ENCODE measurements at places on chromosomes 1 and 21. TPM values are rescaled to one million over a fixed set of nuclear protein-coding genes. Genes with fewer than 3 reads are reported as not detected.

DNA sequence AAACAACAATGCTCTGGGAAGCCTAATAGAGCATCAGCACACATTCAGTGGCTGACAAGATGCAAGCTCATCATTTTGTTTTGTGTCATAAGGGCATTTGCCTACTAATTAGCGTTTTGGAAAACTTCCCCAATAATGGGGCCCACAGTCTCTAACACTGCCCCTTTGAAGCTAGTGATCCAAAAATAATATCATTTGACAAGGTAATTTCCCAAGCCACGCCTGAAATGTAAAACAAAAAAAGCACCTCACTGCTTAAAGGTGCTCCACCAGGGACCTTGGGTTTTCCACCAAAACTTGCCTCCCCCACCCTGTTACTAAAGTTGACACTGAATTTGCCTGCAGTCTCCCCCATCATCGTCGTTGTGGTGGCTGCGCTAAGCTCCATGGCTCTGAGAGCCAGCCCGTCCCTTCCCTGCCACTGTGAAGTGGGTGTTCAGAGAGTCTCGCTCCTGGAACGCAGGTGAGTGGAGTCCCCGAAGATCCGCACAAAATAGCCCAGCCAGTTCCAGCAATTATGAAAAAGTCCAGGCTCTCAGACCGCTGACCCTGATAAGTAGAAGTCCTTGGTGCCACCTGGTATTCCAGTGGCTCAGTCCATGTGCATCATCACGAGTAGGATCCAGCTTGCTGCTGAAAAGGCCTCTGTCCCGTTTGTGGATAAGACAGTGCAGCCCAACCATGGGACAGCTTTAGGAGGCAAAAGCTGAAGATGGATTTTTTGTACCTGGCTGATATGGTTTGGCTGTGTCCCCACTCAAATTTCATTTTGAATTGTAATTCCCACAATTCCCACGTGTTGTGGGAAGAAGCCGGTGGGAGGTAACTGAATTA is 52.2 kb downstream of the RAB3GAP2 start:
- no peaks in the 10 kb centered on the region for H3K4me1 ChIP-seq
- DNase-seq = no peak
- H3K27me3 ChIP-seq = no peaks in the 10 kb centered on the region
- H3K36me3 ChIP-seq = no peaks in the 10 kb centered on the region
- no peak overlapping the region for H3K27ac ChIP-seq
- no peak overlapping the region for H3K4me3 ChIP-seq

- no peaks in the 10 kb centered on the region for H3K27me3 ChIP-seq
- no peaks in the 10 kb centered on the region for H3K36me3 ChIP-seq
- H3K4me3 ChIP-seq = no peak overlapping the region
Observed at GRCh38 chr1:185439727-185440415, 122.8 kb upstream of the IVNS1ABP start.

GRCh38 chr1:169906938-169907337 is 13.2 kb upstream of the SCYL3 start:
- H3K4me3 ChIP-seq = no peak overlapping the region
- no peak overlapping the region for H3K27ac ChIP-seq
- H3K36me3 ChIP-seq = no peaks in the 10 kb centered on the region
- no peaks in the 10 kb centered on the region for H3K4me1 ChIP-seq

DNA sequence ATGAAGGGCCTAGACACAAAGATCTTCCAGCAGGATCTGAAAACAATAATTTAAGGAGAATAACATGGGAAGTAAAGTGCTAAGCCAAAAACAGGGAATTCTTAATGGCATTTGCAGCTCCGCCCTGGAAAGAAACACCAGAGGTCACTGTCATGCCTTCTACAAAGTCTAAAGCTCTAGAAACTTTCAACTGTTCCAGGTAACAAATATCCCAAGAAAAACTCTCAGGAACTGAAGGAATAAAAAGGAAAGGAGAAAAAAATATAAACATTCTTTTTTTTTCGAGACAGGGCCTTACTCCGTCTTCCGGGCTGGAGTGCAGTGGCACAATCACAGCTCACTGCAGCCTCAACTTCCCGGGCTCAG is 13.2 kb downstream of the ZC3H12A start:
- H3K27me3 ChIP-seq = no peaks in the 10 kb centered on the region
- peaks cover 8% of the 10 kb centered on the region for H3K36me3 ChIP-seq
- no peak overlapping the region for H3K27ac ChIP-seq
- no peaks in the 10 kb centered on the region for H3K4me1 ChIP-seq

DNA sequence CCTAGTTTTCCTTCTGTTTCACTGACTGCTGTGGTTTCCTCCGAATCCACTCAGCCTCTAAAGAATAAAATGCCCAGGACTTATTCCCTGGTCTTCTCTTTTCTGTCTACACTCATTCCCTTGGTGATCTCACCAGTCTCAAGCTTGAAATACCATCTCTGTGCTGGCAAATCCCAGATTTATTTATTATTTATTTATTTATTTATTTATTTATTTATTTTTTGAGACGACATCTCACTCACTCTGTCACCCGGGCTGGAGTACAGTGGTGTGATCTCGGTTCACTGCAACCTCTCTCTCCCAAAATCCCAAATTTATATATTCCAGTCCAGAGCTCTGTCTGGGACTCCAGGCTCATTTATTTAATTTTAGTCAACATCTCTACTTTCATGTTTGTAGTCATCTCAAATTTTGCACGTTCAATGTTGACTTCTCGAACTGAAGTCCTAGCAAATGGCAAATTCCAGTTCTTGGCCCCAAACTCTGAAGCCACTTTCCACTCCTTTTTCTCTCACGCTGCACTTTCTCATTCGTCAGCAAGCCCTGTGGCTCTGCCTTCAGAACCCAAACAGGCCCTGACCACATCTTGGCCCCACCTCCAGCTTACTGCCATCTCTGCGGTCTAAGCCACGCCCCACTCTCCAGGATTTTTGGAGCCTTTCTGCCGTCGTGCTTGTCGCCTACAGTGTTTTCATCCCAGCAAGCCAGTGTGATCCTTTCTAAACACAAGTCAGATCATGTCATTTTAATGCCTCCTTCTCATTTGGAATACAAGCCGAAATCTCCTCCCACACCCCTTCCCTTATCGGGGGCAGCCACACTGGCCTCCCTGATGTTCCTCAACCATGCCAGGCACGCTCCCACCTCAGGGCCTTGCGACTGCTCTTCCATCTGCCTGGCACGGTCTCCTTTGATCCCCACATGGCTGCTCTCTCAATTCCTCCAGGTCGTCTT is 14.2 kb upstream of the TENT5B start:
- no peaks in the 10 kb centered on the region for H3K27me3 ChIP-seq
- DNase-seq = peak; percentile 83
- H3K4me1 ChIP-seq = peaks cover 20% of the 10 kb centered on the region
- H3K4me3 ChIP-seq = no peak overlapping the region
- H3K27ac ChIP-seq = peak overlapping the region; percentile 34
- H3K36me3 ChIP-seq = no peaks in the 10 kb centered on the region

- no peaks in the 10 kb centered on the region for H3K27me3 ChIP-seq
- no peak overlapping the region for H3K4me3 ChIP-seq
- H3K4me1 ChIP-seq = peaks cover 4% of the 10 kb centered on the region
- H3K27ac ChIP-seq = no peak overlapping the region
- no peak for DNase-seq
- peaks cover 16% of the 10 kb centered on the region for H3K36me3 ChIP-seq
Observed at GRCh38 chr1:202129453-202130296, 7.0 kb downstream of the GPR37L1 start.

The APCS gene
- not detected for total RNA-seq

- no peak overlapping the region for H3K4me3 ChIP-seq
- no peak overlapping the region for H3K27ac ChIP-seq
- no peak for DNase-seq
- no peaks in the 10 kb centered on the region for H3K27me3 ChIP-seq
- no peaks in the 10 kb centered on the region for H3K36me3 ChIP-seq
Observed at GRCh38 chr21:38777531-38777930, 28.2 kb upstream of the ETS2 start.

The CD1E gene
- total RNA-seq = not detected

GRCh38 chr21:35475009-35475408 is 425.9 kb upstream of the RUNX1 start:
- H3K4me3 ChIP-seq = no peak overlapping the region
- no peak overlapping the region for H3K27ac ChIP-seq
- no peaks in the 10 kb centered on the region for H3K27me3 ChIP-seq
- peaks cover 6% of the 10 kb centered on the region for H3K4me1 ChIP-seq

The SUSD4 gene
- total RNA-seq = not detected

The LMX1A gene
- not detected for total RNA-seq

GRCh38 chr1:21823206-21823979 is 11.3 kb downstream of the LDLRAD2 start:
- H3K36me3 ChIP-seq = no peaks in the 10 kb centered on the region
- DNase-seq = no peak
- no peak overlapping the region for H3K4me3 ChIP-seq
- H3K27ac ChIP-seq = no peak overlapping the region
- no peaks in the 10 kb centered on the region for H3K4me1 ChIP-seq

The HORMAD1 gene
- total RNA-seq = not detected

- H3K4me3 ChIP-seq = no peak overlapping the region
- DNase-seq = no peak
- no peak overlapping the region for H3K27ac ChIP-seq
- H3K27me3 ChIP-seq = peaks cover 29% of the 10 kb centered on the region
- H3K4me1 ChIP-seq = no peaks in the 10 kb centered on the region
Observed at GRCh38 chr1:228072658-228073043, 9.9 kb upstream of the ARF1 start.

GRCh38 chr1:167168424-167168823 is 52.3 kb upstream of the POU2F1 start:
- no peak overlapping the region for H3K27ac ChIP-seq
- H3K4me1 ChIP-seq = peaks cover 26% of the 10 kb centered on the region
- no peak for DNase-seq
- no peaks in the 10 kb centered on the region for H3K27me3 ChIP-seq

DNA sequence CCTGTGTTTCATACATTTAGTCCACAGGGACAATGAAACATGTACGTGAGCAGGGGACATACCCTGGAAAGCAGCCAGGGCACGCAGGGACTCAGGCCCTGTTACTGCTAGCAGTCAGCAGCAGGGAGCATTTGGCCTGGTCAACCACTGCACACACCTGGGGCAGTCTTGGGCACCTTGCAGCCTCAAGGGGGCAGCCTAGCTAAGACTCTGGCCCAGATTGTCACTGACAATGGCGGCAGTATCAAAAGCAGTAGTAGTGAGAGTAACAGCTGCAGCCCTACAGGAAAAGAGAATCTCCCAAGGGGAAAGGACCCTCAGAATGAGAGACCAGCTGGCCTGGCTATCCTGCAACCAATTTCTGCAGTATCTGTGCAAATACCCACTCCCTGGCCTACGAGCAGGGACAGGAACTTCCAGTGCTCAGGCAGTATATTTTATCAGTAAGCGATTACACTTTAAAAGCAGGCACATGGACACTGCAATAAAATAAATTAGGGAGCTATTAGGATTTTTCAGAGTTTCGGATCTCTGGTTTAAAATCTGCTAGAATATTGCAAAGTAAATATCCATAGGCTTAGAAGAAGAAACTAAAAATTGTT is 475.6 kb downstream of the LTN1 start:
- no peak overlapping the region for H3K27ac ChIP-seq
- DNase-seq = peak; percentile 61
- no peaks in the 10 kb centered on the region for H3K27me3 ChIP-seq
- H3K4me1 ChIP-seq = no peaks in the 10 kb centered on the region
- H3K36me3 ChIP-seq = no peaks in the 10 kb centered on the region

The C1orf167 gene
- total RNA-seq = not detected

DNA sequence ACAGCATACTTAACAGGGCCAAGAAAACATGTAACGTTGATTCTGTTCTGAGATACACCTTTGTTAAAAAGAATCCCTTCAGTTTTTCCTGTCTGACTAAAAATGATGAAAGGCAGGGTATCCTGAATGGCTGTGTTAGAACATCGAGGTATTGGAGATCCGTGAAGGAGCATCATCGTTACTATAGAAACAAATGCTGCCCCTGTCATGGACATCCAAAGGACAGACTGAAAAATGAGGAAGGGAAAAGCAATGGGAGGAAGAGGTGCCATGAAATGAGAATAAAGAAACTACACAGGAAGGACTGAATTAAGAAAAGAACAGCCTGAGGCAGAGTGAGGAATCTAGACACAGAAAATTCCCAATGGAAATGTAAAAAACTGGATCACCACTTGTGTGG is 257.9 kb downstream of the PDE4B start:
- H3K27ac ChIP-seq = no peak overlapping the region
- DNase-seq = no peak
- H3K27me3 ChIP-seq = no peaks in the 10 kb centered on the region

GRCh38 chr1:161705537-161705936 is 1.5 kb upstream of the FCRLA start:
- peaks cover 4% of the 10 kb centered on the region for H3K4me1 ChIP-seq
- H3K36me3 ChIP-seq = no peaks in the 10 kb centered on the region
- no peak overlapping the region for H3K27ac ChIP-seq
- no peaks in the 10 kb centered on the region for H3K27me3 ChIP-seq

The PTPRC gene
- not detected for total RNA-seq

The NFASC gene
- total RNA-seq = 0.24 TPM

DNA sequence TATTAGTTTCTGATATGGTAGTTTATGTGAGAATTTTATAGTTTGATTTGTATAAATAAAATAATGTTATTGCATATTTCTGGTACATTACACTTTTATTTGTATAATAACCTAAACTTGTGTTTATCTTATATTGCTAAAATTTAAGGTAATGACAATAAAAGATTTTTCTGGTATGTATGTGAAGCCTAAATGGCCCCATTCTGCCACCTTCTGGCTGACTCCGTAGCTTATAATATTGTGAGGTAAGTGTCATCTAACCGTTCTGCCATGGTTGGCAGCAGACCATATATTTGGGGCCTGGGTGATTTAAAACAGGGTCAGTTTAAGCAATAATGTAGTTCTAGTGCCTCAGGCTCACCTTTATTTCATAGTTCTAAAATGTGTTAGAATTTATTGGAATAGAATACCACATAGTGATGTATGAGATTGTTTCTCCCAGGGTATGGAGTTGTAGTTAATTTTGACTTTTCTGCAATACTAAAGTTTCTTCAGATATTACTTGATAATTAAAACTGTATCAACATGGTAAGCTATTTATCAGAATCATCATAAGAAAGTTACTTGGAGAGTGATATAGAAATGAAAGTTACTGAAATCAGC is 21.2 kb upstream of the PRKACB start:
- no peaks in the 10 kb centered on the region for H3K27me3 ChIP-seq
- H3K4me1 ChIP-seq = no peaks in the 10 kb centered on the region
- no peak overlapping the region for H3K27ac ChIP-seq
- no peak overlapping the region for H3K4me3 ChIP-seq

DNA sequence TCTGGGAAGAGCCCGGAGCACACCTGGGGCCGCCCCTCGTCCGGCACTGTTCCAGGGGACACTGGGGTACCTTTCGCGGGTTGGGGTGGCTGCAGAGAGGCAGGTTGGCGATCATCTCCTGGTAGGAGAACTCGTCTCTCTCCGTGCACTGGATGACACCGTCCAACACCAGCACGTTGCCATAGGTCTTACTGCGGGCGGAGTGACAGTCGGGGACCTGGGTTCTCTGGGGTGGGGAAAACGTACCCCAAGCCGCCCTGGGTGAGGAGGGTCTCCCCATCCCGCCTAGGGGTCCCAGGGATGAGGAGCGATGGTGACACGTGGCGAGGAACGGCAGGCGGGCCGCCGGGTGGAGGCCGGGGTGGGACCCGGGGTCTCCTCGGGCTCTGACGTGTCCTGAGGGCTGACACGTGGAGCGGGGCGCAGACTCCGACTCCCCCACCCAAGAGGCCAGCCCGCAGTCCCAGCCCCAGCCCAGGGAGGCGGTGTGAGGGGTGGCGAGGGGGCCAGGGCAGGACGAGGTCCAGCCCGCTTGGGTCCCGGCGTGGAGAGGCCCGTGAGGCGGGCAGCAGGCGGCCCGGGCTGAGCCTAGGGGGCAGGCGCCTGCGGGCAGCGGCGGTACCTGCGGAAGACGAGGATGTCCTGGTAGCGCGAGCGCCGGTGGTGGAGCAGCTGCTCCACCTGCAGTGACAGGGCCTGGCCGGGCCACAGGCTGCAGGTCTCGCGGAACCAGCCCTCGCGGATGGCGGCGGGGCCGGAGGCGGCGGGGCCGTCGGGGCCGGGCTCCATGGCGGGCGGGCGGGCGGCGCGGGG is 457 bp downstream of the SRM start:
- H3K4me3 ChIP-seq = peak overlapping the region; percentile 87
- peak overlapping the region; percentile 78 for H3K27ac ChIP-seq

All from A673 (cell line).